Stimulated activated CD4-positive, alpha-beta T cell treated with anti-CD3 and anti-CD28 coated beads, Interleukin-1b, Interleukin-23, amount 100 ng/mL, for 1 hour (primary cell): ENCODE measurements at places on chromosomes 3 and 15.

DNA sequence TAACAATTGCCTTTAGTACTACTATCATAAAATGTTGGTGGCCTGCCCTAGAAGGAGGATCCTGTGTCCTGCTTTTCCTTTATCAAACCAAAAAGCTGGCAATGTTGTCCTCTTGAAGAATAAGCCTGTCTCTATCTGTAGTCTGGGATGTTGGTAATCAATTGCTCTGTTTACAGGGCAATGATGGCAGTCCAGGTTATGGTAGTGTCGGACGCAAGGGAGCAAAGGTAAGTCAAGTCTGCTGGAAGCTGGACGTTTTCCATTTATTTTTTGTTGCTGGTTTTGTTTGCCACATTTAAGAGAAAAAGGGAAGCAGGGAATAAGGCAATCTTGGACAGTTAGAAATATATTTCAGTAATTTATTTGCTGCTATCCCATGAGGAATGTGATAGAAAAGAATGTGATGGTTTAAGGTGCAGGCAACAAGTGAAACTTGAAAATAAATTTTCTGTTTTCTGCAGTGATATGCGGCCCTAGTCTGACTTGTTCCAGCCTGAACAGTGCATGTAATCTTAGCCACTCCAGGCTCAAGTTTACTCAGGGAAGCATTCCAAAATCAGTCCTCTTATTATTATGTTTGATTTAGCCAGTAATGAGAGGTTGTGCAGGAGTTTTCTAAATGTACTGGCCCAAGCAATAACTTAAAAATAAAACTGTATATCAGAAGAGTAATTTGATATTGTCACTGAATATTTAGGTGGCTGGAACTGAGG, 110.3 kb downstream of the COL6A6 start:
- no peak for DNase-seq

DNA sequence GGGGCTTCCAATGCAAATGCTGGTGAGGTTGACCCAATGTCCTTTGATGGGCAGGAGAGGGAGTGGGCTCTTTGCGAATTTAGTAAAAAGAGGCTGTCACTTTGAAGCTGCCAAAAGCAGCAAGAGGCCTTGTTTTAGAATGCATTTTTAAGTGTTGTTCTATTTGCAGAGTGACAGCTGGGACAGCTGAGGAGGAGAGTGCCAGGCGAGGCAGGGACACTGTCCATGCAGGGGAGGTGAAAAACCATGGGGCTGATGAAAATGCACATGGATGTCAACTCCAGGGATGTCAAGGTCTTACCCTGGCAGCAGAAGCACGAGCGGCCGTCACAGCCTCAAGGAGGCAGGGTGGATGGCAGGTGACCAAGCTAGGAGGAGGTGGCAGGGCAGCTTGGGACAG, 279.8 kb downstream of the ADAMTS17 start:
- no peak for DNase-seq

- no peak for DNase-seq
These were observed 31.9 kb downstream of the ITGA11 start for GRCh38 chr15:68400066-68400456.

DNA sequence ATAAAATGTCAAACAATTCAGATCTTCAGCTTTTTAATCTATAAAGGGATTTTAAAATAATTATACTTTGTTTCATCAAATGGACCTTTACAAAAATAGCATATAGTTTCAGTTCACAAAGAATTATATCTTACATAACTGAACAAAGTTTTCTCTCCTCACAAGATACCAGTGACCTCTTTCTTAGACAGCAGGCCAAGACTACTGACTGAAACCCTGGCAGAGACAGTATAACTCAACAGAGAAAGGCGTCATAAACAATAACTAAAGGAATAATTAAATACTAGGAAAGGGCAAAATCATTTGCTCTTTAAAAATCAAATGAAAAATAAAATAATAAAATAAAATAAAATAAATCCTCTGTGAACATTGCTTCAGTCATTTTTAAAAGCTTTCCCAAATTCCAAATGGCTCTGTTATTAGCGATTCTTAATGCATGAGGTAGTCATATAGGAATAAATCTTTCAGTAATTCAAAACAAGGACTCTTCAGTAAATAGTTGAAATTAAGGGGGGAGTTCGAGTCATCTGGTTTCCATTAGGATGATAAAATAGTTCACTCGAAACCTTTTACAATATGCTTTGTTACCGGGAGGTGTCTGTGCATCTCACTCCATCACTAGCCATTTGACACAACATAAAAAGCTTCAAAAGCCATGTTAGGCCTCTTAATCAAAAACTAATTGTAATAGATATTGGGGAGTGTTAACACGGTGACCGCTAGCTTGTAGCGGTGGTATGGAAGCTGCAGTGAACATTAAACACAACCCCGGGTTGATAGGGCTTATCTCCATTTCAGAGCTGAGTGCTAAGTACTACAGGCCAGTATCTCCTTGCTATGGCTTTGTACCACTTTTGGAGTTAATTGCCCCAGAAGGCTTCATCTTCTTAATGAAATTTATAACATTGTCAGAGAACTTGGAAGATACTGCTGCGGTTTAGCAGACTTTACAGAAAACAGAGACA, 142.9 kb upstream of the NR2F2 start:
- DNase-seq = no peak

DNA sequence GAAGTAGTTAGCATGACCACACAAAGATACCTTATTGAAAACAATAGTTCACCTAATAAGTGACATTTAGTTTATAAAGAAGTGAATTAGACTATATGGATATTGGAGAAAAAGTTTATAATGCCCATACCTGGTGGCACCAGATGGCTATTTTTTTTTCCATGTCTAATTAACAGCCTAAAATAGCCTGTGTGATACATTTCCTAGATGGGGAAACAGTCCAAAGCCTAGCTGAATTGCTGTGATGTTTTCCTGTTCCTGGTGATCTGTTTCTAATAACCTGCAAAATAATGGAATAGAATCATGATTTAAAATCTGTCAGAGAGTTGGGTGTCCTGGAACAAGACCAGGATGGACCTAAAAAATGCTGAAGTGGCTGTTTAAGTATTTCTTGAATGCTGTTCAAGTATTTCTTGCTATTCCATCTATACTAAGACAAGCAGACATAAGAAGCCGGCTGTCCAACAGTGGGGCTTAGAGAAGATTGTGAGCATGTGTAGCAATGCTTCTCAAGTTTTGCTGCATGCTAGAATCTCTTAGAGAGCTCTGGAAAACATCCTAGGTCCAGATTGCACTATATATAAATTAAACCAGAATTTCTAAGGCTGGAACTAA, 31.3 kb downstream of the LRRC3B start:
- no peak for DNase-seq

- no peak for DNase-seq
These were observed 391.0 kb upstream of the RARB start for GRCh38 chr3:25037049-25037547.

DNA sequence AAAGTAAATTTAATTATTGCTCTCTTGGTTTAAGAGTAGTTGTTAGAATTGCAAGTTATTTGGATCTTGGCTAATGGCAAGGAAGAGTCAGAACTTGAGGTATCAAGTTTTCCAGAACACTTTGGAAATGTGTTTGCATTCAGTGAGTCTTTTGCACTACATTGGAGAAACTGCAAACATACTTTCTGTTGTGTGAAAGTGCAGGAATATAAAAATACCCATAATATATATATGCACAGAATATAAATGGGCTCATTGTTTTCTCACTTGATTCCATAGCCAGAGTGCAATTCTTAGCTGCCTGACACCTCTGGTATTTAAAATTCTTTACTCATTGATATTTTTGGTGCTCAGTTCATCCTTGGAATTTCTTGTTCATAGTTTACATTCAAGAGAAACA, 92.9 kb downstream of the HCN4 start:
- no peak for DNase-seq

DNA sequence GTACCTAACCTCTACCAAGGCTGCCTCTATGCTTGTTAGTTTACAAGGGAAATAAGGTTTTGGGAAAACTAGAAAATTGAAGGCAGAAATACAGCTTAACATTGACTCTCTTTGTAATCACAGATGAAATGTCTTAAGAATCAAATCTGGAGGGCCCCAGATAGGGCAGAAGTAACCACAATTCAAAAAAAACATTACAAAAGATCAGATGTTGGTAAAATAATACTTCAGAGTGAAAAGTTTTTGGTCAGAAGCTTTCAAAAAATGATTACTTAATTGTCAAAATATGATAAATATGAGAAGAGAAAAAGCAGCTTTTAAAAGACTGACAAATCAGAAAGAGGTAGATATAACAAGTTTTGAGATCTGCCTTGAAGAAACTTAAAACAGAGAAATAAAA, 425.1 kb upstream of the NECTIN3 start:
- DNase-seq = no peak

- no peak for DNase-seq
These were observed 10.8 kb upstream of the ZMAT3 start for GRCh38 chr3:179082416-179082815.

- no peak for DNase-seq
These were observed 40.8 kb downstream of the PPM1L start for GRCh38 chr3:160796813-160797164.

DNA sequence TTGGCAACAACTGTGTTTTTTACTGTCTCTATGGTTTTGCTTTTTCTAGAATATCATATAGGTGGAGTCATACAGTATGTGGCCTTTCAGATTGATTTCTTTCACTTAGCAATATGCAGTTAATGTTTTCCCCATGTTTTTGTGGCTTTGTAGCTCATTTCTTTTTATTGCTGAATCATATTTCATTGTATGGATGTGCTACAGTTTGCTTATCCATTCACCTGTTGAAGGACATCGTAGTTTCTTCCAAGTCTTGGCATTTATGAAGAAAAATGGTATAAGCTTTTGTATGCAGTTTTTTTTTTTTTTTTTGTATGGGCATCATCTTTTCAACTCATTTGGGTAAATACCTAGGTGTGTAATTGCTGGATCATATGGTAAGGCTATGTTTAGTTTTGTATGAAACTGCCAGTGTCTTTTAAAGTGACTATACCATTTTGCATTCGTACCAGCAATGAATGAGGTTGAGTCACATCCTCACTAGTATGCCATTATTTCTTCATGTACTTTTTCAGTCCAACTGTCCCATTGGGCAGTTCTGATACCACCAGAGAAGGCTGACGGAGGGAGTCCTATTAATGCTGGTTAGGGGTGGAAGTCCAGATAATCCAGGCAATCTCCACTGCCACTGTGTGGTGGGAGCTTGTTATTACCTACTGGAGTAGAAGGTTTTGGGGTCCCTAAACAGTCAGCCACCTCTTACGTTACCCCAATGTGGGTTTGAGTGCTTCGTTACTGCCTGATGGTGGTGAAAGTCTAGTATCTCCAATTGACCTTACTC, 210.5 kb downstream of the DOCK3 start:
- no peak for DNase-seq

- no peak for DNase-seq
These were observed 259.7 kb upstream of the TLE3 start for GRCh38 chr15:70357453-70357852.

DNA sequence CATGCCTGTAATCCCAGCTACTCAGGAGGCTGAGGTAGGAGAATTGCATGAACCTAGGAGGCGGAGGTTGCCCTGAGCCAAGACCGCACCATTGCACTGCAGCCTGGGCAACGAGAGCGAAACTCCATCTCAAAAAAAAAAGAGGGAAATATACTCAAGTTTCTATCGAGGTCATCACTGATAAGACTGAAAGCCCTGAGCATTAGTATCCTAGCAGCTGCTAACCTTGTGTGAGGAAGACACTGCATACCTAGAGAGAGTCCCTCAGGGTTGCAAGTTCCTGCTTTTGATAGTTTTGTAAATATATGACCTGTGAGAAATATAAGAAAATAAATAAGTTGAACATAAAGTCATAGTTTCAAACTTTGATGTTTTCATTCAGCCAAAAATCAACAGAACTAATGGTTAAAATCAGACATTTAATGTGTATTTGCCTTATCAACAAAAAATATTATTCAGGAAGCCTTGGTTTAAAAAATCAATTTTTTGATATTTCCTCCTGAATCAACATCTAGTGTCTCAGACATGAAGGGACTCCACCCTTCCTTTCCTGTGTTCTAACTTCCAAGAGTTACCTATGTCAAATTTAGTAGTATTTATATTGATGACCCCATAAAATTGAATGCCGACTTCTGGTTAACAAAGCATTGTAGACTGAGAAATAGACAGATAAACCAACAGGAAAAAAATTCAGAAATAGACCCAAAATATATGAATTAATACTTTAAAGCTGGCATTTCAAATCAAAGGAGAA, 19.8 kb upstream of the USP3 start:
- DNase-seq = no peak
